Fibroblast of skin of left quadriceps (primary cell): ENCODE measurements at places on chromosomes 12 and 14.

- DNase-seq, result no peak
These were observed 29.7 kb upstream of the BEGAIN start for GRCh38 chr14:100616854-100617409.

- DNase-seq, result no peak
These were observed 733 bp downstream of the TTC7B start for GRCh38 chr14:90815572-90815821.

GRCh38 chr12:11580125-11580751 is 69.2 kb upstream of the ETV6 start:
- peak; percentile 71 for DNase-seq

DNA sequence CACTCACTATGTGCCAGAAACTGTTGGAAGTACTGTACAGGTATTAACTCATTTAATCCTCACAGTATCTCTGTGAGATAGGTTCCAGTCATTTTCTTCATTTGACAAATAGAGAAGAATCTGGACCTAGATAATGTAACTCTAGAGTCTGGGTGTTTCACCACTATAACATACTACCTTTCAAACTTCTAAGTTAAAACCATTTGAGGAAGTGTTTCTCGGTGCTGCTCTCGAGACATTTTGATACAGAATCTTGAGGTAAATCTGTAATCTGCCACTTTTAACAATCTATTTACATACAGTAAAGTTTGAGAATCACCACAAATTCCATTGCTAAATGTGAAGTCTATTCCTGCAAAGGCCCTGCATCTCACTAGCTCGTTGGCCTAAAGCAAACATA is 8.8 kb downstream of the OLR1 start:
- no peak for DNase-seq

DNA sequence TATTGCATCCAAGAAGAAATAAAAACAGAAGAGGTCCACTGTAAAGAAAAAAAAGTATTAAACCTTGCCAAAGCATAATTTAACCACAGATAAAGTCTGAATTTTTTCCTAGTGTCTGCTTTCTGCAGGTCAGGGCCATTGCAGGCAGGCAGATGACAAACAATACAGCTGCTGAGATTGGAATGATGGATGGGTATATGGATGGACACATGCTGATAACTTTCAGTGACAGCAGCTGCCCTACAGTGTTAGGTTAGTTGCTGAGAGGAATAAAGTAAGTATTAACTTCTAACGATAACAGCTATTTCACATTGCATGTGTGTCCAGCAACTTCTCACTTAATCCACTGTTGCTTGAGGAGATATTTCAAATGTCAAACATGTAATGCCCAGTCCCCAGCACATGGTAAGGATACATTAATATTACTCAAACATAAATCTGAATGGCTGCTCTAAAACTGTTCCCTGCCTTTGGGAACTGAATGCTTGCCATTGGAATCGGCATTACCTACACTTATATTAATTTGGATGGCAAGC is 515.3 kb downstream of the RMST start:
- DNase-seq, result no peak

DNA sequence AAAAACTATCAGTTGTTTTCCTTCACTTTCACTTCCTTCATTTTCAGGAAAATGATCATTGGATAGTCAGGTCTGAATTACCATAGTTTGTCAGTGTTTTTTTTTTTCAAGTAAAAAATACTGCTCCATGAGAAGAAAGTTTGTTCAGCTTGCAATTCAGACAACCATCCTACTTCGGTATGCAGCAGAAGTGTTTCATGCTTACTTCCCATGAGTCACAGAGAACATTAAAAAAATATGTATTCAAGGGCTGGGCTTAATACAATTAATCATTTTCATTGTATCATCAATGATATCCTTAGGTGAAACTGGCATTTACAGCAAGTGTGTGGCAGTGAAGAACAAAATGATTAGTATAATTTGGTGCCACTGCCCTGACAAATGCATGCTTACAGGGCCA is 21.6 kb downstream of the PYM1 start:
- no peak for DNase-seq

GRCh38 chr12:121495746-121496145 is 85.1 kb downstream of the KDM2B start:
- DNase-seq, result no peak

DNA sequence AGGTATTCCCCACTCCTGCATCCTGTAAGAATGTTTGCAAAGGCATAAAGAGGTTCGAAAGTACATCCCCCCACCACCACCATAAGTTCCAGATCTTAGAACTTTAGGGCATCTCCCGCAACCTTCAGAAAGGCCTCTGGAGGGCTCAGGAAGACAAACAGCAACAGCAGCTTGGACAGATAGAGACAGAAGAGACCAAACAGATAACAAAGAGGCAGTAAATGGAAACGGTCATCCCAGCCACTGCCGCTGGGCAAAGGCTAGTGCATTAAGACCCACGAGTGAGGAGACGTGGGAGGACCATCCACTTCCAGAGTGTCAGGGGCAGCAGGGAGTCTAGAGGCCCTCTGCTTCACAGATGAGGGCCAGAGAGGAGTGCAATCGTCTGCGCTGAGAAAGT is 124.3 kb downstream of the CRACR2A start:
- no peak for DNase-seq

GRCh38 chr12:110270125-110270962 is 10.7 kb upstream of the ATP2A2 start:
- DNase-seq, result peak; percentile 45

DNA sequence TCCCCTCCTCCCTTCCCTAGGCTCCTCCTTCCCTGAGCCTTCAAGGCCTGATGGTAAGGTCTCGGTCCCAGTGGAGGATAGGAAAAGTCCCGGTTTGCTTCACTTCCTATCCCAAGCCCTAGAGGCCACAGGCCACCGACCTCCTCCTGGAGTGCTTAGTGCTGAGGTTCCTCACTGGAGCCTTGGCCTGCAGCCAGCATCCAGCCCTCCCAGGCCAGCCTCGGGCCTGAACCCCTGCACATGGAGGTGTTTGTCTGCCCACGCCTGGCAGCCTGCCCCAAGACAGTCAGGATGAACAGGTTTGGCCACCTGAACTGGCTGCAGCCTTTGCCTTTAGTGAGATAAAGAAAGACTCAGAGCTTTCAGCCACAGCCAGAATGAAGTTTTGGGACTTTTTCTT is 15.8 kb upstream of the KRT7 start:
- DNase-seq, result no peak

DNA sequence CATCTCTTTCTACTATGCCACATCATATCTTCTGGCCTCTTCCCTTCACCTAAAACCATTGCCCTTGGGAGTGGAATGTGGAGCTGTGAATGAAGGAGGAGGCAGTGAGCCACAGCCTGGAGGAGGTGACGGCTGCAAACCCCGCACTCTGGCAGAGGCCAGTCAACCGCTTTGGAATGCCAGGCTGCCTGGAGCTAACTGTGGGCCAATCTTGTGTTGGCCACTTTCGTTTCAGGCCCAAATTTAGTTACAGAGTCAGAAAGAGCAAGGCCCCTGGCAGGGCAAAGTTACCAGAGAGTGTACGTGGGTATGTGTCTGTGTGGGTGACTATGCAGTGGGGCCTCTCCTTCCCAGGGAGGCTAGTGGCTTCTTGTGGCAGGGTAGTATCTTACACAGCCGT is 40.1 kb downstream of the CACNA1C start:
- DNase-seq, result no peak

GRCh38 chr12:120231316-120232011 is 30.6 kb upstream of the RPLP0 start:
- peak; percentile 89 for DNase-seq

DNA sequence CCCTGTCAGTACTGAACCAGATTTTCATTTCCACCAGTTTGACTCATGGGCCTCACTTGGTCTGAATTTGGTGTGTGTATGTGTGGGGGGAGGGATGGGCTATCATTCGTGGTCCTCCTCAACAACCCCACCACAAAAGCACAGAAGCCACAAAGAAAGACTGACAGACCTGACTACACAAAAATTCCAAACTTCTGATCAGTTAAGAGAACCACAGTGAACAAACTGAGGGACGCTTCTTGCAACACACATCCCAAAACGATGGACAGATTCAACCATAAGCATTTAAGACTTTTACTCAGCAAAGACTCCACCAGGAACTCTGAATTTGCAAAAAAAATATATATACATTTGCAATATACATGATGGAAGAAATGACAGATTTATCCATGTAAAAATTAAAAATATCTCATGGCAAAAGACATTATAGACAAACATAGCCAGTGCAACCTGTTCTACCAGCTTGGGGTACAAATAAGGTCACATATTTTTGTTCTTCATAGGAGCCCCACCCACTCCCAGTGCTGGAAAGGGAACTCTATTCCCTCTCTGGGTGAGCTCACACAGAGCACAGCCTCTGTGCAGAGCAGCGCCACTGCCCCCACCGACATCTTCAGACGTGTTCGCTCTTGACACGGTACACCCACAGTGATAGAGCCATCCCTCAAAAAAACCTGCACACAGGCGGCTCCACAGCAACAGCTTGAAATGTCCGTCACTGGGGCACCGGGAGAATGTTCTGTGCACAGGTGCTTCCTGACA is 49.7 kb downstream of the JAG2 start:
- DNase-seq, result no peak

DNA sequence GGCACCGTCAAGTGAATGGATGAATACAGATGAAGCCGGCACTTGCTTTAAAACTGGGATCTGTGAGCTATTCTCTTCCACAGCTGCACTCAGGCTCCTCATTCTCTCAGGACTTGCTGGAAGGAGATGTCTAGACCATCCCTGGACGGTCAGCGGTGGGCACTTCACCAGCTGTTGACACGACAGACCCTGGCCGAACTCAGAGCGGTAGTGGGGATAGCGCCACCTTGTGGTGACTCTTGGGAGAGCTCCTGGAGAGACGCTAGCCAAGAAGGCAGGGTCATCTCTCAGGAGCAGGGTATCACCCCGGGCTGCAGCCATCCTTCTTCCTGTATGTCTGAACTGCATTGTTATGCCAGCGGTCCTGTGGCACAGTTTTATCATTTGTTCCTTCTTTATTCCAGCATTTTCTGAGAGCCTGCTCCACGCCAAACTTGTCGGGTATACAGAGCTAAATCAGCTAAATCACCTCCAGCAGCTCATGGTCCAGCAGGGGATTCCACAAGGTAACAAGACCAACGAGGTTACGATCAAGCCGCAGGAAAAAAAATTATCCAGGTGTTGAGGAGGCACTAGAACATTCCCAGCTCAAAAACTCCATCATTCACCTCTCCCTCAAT is 10.0 kb downstream of the WNT1 start:
- DNase-seq, result no peak

GRCh38 chr14:75042035-75042434 is 9.2 kb downstream of the MLH3 start:
- DNase-seq, result no peak

- no peak for DNase-seq
These were observed 416.8 kb downstream of the LRFN5 start for GRCh38 chr14:42023452-42023851.

GRCh38 chr12:121189619-121190155 is 20.2 kb upstream of the P2RX4 start:
- DNase-seq, result no peak

DNA sequence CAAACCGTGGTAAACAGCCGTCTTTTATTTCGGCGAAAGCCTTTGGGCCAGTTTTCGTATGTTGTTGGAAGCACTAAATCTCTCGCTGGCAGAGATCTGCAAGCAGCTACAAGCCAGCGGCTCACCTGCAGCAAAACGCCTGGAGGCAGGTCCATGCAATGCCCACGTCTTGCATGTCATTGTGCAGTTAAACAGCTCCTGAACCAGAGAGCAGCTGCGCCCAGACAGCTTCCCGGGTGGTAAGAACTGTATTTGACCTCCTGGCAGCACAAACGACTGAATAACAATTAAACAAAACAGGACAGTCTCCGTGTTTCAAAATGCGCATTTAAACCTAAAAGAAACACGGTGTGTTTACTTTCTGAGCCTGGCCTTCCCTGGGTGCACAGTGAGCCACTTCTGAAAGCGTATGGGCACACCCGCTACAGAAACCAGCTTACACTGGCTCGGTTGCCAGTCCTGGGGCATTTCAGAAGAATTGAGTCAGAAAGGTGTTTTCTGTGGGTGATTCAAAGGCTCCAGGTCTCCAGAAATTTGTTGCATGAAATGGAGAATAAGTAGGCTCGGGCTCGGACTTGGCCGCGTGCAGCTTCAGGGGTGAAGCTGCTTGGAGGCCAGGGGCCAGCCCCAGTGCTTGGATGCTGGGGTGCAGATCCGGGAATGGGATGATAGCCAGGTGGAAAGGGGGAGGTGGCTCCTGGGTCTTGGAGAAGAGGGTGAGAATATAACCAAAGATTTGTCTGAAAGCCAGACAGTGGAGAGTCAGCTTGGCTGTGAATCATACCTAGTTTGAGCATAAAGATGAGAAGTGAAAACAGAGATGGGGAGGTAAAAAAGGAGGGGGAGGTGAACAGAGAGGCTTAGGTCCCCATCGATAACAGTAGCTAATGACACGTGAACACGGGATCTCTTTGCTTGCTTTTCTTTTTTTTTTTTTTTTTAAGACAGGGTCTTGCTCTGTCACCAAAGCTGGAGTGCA is 24.9 kb upstream of the FZD10 start:
- no peak for DNase-seq

DNA sequence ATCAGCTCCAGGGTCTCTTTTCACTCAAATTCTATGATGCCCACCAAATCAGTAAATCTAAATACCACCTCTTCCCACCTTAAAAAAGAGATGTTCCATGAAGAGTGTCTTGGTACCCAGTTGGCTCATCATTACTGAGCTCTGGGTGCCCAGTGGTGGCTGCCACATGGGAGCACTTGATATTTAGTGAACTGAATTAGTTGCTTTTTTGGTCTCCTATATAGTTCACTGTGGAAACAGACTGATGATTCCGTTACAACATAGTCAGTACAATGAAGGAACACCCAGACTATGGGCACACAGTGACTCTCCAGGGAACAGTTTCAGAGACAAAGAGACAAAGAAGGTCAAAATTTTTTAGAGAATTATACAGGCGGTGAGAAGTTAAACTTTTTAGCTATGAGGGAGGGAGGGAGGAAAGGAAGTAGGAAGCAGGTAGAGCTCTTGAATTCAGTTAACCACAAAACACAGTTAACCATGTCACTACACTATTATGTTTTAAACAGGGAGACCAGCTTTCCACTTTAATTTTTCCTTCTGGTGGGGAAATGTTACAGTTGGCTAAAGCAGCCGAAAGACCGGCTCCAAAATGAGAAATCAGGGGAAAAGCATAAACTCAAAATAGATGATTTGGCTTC is 14.6 kb upstream of the YY1 start:
- no peak for DNase-seq

DNA sequence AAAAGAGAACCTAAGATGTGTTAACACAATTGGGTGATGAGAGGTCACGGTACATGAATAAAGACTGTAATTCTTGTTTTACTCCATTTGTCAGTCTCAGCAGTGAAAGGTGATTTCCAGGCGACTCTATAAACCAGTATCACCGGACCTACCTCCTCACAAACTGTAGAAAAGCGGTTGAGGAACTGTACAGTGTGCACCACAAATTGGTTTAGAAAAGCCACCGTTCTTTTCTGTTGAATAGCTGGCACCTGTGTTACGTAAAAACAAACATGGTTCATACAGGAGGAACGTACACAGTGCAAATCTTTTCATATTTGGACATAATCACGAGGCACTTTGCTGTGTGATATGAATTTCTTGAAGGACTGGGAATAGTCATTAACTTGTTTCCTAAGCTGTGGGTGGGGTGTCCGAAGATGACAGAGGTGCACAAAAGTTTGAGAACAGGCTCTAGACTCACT is 663 bp downstream of the WASHC3 start:
- DNase-seq, result no peak

- DNase-seq, result no peak
These were observed 470.8 kb upstream of the LMO3 start for GRCh38 chr12:17076811-17077210.
